ENCODE measurements at places on chromosomes 13 and 19.

GRCh38 chr13:108549934-108550333 lies 79.5 kb upstream of the MYO16 start:
- H3K36me3 ChIP-seq, result no peaks in the 10 kb centered on the region
- no peak for DNase-seq
- H3K27me3 ChIP-seq, result no peaks in the 10 kb centered on the region
- no peak overlapping the region for H3K4me3 ChIP-seq
- no peaks in the 10 kb centered on the region for H3K4me1 ChIP-seq

DNA sequence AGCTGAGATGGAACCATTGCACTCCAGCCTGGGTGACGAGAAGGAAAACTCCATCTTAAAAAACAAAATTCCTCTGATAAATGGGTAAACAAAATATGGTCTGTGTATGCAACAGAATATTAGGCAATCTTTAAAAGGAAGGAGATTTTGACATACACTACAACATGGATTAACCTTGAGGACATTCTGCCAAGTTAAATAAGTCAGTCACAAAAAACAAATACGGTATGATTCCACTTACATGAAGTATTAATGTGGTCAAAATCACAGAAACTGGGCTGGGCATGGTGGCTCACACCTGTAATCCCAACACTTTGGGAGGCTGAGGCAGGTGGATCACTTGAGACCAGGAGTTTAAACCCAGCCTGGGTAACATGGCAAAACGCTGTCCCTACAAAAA lies 3.0 kb upstream of the ZNF444 start:
- no peak overlapping the region for H3K4me3 ChIP-seq
- H3K27ac ChIP-seq, result no peak overlapping the region
- peaks cover 17% of the 10 kb centered on the region for H3K4me1 ChIP-seq

- H3K4me3 ChIP-seq, result no peak overlapping the region
- no peak overlapping the region for H3K27ac ChIP-seq
Observed at GRCh38 chr19:46388311-46389095, 24.9 kb downstream of the CCDC8 start.

- no peak overlapping the region for H3K4me3 ChIP-seq
- DNase-seq, result peak; percentile 59
- no peaks in the 10 kb centered on the region for H3K4me1 ChIP-seq
- no peak overlapping the region for H3K27ac ChIP-seq
Observed at GRCh38 chr13:99269627-99270241, 11.6 kb upstream of the GPR18 start.
